Stimulated activated CD8-positive, alpha-beta memory T cell treated with anti-CD3 and anti-CD28 coated beads, Interleukin-7, amount 100 ng/mL, for 4 hours (primary cell): ENCODE measurements at places on chromosomes 6 and 20.

GRCh38 chr6:72999995-73000394, 225.3 kb downstream of the KHDC1L start:
- DNase-seq, result no peak

- DNase-seq, result no peak
Observed at GRCh38 chr6:68054756-68055155, 580.3 kb upstream of the ADGRB3 start.

- DNase-seq, result no peak
Observed at GRCh38 chr20:63357921-63358905, 2.9 kb downstream of the CHRNA4 start.

DNA sequence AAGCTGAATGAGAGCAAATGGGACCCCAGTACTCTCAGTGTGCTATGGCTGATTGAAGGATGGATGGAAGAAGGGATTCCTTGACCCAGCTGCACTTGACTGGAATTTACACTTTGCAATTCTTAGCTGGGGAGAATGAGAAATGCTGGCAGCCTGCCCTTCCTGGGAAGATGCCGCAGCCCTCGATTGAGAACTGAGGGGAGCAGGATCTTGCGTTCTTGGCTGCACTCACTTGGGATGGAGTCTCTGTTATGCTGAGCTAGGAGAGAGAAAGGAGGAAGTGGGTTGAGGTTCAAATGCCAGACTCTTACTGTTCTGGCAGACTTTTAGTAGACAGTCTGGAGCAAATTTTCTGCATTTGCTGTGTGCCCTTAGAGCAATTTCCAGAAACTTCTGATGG, 221.2 kb downstream of the FNDC1 start:
- DNase-seq, result no peak

DNA sequence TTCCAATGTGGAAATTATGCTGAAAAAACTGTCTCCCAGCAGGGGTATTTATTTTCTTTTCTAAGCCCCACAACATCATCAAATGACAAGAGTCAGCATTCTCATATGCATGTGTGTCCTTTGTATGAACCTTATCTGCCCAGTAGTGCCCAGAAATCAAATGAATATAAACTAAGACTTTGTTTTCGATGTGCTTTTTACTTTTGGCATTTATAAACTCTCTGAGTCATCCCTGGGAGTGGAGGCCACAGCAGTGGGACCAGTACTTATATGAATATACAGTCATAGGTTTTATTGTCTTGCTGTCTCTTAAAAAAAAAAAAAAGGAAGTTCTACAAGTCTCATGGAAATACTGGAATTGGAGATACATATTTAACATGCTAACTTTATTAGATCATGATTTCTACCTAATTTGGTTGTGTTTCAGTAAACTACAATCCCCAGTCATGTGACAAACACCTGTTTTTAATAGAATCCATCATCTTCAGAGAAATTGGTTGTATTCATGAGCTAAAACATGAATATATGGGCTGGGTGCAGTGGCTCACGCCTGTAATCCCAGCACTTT, 99.2 kb upstream of the TMEM181 start:
- DNase-seq, result no peak

DNA sequence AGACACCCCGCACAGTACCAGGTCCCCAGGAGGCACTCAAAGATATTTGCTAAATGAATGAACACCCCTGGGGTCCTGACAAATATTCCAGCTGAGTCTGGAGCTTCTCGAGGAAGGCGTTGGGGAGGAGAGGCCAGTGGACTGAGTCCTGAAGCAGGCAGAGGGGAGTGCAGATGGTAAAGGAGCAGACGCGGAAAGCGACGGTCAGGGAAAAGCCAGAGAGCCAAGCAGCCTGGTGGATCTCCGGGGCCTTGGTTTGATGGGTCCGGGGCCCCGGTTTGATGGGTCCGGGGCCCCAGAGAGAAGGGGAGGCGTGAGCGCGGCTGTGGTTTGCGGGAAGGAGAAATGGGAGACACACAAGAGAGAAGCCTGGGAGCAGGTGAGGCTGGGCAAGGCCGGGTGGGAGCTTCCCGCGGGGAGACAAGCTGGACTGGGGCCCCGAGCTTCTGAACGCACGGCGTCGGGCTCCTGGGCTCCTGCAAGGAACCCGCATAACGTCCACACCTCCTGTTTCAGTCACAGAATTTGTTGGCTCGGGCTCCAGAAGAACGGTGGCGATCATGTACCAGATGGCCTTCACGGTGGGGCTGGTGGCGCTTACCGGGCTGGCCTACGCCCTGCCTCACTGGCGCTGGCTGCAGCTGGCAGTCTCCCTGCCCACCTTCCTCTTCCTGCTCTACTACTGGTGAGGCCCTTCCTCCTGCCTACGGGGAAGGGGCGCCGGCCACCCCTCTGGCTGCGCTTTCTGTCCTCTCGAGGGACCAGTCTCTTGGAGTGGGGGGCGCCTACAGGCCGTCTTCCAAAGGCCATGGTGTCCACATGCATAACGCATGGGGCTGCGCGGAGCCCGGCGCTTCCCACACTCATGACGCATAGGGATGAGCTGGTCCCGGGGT, 12.1 kb downstream of the SLC22A1 start:
- no peak for DNase-seq

- no peak for DNase-seq
Observed at GRCh38 chr6:113365191-113365590, 492.0 kb upstream of the MARCKS start.

DNA sequence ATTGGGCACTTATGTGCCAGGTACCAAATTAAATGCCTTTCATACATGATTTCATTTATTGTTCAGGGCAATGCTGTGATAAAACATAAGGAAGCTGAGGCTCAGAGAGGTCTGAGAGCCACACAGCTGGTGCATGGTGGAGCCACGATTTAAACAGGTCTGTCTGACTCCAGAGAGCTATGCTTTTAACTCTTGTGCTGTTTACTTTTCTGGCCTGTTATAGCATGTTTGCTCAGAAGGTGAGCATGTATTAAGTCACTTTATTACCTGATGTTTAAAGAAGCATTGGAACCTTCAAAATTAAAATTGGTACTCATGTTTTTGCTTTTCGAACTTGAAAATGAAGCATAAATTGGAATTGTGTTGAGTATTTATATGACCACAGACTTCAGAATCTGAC, 26.8 kb downstream of the MCM8 start:
- DNase-seq, result no peak

GRCh38 chr6:14036911-14037310, 80.7 kb upstream of the CD83 start:
- DNase-seq, result no peak

DNA sequence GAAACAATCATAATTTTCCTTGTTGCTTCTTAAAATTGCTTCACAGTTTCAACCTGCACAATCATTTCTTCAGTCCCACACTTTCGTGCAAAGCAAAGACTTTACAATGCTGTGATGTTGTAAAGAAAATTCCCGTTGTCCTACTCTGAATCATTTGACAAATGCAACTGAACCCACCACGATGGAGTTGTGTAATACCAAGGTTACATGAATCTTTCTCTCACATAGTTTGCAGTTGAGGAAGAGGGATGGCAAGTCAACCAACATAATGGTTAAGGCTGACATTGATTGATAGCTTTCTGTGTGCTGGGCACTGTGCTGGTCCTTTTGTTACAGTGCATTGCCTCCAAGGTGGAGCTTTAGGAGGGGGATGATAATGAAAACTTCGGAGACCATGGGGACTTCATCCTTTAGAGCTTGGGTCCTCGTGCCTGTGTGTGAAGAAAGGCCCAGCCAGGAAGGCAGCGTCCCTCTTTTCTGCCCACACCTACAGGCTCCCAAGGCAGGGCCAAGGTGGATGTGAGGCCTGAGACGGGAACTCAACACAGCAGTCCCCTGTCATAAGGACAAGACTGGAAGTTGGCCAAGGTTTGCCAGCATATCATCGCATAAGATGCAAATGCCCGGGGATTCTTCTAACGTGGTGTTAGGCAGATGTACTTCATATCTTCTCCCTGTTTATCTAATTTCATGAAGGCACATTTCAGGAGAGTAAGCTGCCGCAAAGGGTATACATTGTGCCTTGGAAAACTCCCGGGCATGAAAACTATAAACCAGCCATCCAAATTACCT, 96.9 kb downstream of the LY86 start:
- DNase-seq, result no peak

GRCh38 chr6:68572975-68573374, 62.1 kb upstream of the ADGRB3 start:
- no peak for DNase-seq

DNA sequence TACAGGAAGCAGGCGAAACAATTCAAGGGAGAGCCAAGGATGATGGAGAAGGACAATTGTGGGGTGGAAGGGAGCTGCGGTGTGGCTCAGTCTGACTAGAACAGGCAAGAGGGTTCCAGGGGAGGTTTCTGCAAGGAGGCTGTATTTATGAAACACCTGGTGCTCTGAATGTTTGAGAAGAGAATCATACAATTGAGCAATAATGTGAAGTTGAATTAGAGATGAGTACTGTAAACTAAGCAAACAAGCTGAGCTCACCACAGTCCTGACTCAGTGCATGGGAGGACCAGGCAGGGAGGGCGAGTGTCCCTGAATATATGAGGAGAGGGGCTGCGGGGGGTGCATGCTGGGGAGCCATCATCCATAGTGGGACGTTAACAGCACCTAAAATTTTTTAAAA, 279.7 kb downstream of the KIF16B start:
- no peak for DNase-seq

GRCh38 chr6:133977983-133978895, 25.2 kb downstream of the TBPL1 start:
- DNase-seq, result no peak

DNA sequence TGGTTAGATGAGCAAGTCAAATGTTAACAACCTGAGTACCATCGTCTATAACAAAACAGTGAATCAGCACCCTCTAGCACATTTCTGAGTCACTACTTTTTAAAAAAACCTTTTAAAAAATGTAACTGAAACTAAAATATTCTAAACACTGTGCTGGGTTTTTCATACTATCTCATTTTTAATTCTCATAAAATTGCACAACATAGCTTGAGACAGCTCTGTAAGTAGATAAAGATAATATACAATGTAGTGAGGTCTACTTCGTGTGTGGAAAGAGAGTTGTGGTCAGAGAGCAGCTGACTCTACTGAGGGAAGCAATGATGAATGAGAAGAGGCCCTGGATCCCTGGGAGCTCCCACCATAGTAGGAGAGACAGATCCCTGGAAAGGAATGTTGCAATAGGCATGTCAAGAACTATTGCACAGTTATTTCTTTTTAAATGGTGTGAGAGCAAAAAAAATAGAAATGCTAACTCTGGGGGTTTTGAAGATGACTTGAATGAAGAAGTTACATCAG, 13.6 kb upstream of the CALHM6 start:
- no peak for DNase-seq

DNA sequence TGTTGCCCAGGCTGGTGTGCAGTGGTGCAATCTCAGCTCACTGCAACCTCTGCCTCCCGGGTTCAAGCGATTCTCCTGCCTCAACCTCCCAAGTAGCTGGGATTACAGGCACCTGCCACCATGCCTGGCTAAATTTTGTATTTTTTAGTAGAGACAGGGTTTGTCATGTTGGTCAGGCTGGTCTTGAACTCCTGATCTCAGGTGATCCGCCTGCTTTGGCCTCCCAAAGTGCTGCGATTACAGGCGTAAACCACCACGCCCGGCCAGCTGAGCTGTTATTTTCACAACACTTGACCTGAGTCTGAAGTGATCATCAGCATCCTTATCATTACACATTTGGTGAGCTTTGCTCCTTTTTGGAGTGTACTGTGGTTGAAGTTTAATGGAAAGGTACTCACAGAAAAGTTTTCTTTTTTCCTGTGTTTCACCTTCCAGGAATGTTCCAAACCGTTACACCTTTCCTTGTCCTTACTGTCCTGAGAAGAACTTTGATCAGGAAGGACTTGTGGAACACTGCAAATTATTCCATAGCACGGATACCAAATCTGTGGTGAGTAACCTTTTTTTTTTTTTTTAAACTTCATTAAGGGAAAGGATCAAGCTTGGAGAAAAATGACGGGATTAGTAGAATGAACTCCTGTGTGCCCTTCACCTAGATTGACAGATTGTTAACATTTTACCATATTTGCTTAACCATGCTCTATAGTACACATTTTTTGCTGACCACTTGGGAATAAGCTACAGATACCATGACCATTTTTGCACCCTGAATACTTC, 9.7 kb downstream of the RNF114 start:
- DNase-seq, result no peak

- DNase-seq, result no peak
Observed at GRCh38 chr6:41442800-41443501, 103.2 kb upstream of the FOXP4 start.

DNA sequence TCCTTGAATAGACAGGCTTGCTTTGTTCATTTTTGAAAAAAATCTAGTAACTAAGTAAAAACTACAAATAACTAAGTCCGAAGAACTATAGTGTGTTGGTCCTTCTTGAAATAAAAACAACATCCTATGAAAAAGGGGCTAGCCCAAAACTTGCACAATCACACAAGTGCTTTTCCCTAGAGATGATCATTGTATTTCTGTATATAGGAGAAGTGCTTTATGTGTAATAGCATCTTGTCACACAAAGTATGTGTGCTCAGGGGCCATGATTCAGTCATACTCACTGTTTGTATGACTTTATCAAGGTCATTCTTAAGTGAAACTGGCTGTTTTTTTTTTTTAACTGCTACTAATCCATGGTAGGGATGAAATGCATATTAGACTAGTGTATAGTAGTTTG, 179.8 kb downstream of the DTNBP1 start:
- no peak for DNase-seq

DNA sequence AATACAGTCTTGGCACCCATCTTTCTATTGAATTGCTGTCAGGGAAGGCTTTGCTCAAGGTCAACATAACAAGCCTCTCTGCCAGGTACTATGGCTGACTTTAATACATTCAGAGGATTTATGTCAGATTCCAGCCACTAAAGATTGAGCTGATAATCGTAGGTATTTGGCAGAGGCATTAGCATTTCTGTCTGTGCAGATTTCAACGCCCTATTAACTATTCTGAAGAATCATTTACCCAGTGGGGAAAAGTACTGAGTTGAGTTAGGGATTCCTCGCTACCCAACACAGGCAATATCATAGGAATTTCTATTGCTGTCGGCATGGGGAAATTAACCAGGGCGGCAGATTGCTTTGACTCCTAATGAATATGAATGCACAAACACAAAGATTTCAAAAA, 233.7 kb upstream of the SPTLC3 start:
- no peak for DNase-seq

DNA sequence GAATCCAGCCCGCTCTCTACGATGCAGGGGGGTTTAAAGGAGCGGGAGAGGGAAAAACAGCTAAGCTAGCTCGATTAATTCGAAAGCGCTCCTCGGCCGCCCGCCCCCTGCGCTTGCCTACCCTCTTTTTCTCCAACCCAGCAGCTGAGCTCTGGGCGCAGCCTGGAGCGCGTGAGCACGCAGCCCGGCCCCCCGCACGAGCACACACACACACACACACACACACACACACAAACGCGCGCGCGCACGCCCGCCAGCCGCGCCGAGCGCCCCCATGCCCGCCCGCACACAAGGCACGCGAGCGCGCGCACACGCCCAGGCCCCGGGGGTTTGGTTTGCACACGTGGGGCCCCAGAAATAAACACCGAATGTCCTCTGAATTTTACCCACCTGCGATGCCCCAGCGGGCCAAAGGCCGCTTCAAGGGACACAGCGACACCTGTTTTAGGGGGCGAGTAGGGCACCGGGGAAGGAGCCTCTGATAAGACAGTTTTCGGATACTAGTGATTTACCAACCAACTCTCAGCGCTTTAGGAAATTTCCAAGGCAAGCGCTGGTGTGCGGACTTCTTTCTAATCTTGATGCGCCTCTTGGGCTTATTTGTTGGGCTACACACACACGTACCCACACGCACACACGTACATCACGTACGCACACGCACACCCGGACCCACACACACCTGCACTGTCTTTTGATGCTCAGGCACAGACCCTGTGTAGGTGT, 802 bp upstream of the NRN1 start:
- DNase-seq, result no peak
